ENCODE measurements at places on chromosomes 7 and 10.

DNA sequence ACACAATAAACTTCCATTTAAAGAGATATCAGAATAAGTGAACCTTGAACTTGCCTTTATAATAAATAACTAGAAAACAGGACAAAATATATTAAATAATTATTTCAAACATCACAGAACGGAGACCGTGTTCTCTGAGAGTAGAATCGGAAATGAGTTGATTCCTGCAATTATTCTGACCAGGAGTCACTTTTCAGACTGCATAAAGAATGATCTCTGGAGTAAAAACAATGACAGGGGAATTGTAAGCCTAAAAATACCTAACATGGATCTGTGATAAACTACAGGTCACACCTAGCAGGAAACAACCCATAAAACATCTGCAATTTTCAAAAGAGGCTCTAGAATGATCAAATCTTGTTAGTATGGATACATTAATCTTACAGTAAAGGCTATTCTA lies 577.5 kb upstream of the SORCS1 start:
- DNase-seq = no peak

GRCh38 chr10:5545778-5546710 lies 21.3 kb downstream of the CALML3 start:
- no peak for DNase-seq

- DNase-seq = no peak
These were observed 41.9 kb upstream of the SYPL1 start for GRCh38 chr7:106153891-106154449.

DNA sequence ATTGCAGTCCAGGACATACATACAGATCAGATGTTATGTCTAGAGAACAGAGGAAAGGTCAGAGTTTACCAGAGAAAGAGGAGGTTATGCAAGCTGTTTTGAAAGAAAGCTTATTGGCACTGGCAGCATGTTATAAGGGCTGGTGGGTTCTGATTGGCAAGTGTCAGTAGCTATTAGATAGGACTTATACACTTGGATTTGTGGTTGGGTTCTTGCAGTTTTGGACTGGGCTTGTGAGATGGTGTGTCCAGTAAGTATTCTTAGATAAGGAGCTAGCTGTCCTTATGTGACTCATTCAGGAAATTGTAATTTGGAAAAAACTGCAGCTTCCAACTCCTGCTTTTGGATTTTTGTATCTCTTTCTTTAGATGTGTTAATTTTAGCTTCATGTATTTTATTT lies 130.7 kb upstream of the NAMPT start:
- no peak for DNase-seq

- DNase-seq = no peak
These were observed 318.3 kb upstream of the ZMIZ1 start for GRCh38 chr10:78750418-78750817.

DNA sequence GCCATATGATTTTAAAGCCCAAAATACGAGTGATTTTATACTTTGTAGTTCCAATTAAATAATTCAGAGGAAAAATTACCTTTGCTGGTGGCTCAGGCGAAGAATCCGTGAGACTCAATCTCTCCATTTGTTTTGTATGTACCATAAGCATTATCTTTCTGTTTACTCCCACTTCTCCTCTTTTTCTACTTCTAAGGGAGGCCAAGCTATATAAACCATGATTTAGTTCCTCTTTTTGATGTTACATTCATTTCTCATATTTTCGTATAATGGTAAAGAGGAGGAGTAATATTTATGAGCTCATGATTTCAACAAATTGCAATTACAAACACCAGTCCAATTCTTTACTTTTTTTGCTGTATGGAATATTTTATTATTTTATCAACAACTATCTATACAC lies 50.6 kb upstream of the TES start:
- no peak for DNase-seq

DNA sequence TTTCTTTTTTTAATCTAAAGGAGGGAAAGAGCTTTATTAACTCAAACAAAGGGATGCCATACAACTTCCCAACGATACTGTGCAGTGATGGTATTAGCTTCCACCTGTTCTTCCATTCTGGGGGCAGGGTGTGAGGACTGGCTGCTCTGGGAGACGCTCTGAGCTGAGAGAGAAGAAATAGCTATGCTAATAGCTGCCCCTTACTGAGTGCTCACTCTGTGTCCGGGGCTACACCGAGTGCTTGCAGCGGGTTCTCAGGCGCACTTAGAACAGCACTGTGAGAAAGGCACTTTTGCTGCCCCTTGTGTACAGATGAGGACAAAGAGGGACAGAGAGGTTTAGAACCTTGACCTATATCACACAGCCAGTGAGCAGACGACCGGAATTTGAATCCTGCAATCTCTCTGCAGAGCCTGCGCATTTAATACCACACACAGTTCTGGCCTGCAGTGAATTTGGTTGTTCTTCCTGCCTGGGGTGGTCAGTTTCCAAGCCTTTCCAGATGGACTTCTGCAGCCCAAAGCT lies 142.2 kb downstream of the PLPP4 start:
- DNase-seq = no peak

DNA sequence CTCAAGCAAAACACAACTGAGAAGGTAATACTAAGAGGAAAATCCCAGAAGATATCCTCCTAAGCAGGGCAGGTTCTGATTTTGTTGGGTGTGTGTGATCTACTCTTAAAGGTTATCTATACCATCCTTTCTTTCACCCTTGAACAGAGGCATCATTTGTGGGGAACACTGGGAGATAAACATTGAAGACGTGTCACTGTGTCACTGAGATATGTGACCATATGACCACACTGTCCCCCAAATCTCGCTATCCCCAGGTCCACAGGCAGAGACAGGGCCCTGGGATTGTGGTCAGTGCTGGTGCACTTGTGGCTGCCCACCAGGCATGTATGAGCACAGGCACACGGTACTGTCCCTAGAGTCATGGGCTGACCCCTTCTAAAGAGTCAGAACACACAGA lies 30.0 kb downstream of the TECTB start:
- no peak for DNase-seq

DNA sequence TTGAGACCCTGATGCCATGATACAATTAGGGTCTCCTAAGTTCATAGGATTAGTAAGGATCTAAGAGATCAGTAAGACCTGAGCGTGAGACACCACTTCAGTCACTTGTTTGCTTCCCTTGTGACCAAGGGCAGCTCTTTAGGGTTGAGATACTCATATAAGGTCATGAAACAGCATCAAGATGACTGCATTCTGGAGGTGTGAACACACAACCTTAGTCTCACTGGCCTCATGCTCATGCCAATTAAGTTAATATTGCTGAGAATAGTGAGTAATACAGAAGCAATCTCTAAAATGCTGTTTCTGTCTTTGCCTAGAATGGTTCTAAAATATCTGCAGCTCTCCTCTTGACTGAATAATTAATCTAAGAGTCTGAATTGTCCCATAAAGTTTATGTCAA lies 39.6 kb upstream of the KLHL7 start:
- DNase-seq = no peak

DNA sequence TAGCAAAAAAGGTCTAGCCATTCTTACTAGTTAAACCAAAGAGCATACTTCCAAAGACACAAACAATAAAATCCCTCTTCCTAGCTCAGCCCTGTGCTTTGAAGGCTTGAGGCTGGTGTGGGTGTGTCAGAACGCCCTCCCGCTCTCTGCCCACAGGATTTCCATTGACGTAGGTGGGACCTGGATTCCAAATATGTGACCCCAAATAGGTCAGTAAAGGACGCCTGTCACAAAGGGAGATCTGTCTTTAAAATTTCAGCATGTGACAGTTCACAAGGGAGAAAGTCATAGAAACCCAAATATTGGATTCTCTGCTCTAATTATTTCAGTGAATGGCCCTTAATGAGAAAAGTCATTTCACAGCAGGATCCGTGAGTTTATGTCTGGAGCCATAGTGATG lies 39.9 kb upstream of the LYZL1 start:
- no peak for DNase-seq

DNA sequence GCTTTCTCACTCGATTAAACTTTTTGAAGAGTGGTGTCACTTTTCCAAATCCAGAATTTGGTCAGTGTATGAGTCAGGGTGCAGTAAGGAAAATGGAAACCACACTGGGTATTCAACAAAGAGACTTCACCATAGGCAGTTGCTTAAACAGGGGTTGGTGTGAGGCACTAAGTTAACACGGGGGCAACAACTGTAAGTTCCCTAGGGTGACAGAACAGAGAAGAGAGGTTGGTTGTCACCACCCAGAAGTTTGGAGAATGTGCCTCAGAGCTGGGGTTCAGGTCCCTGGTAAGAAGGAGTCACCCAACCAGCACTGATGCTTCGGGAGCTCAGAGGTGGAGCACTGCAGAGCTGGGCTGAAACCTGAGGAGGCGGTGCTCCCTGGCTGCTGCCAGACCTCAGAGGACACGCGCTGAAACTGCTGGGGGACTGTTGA lies 170.4 kb downstream of the ARID5B start:
- DNase-seq = no peak

- DNase-seq = no peak
These were observed 148.1 kb downstream of the SLC25A13 start for GRCh38 chr7:96173781-96174180.

DNA sequence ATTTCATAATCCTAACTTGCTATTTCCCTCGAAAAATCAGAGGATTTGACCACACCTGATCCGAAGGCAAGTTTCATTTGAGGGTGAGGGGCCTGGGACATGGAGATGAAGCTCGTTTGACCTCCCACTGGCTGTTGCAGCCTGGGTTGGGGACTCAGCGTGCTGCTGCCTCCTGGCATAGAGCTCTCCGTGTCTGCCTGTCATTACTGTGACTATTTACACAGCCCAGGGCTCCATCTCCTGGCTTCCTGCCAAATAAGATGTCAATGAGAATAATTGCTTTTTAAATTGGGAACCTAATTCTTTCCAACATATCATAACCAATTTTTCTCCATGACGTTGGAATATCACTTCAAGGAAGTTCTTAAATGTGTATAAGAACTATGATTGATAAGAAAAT lies 139.3 kb upstream of the COBL start:
- no peak for DNase-seq

- no peak for DNase-seq
These were observed 9.3 kb upstream of the GTPBP4 start for GRCh38 chr10:978826-979421.

DNA sequence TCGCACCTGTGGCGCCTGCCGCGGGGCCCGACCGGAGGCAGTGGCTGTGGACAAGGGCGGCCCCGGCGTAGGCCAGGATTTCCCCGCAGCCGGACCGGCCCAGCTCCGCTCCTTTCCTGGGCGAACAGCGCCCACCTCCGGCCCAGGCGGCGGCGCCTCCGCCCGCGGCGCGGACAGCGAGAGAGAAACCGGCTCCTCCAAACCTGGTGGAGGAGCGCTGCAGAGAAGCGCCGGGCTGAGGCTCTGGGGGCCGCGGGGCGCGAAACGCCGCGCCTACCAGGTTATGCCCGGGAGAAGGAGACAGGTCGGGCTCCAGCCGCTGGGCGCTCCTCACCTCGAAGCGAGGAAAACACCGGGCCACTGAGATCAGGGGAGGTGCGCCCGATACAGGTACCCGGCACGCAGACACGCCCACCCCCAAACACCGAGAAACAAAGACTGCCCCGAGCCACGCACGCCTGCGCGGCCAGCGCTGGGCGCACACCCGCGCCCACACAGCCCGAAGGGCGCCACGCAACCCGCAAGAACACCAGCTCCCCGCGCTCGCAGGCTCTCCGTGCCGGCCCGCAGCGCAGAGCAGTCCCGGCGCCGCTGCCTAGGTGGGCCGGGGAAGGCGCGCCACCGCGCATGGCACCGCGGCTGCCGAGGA lies 3.3 kb downstream of the GRID1 start:
- DNase-seq = no peak

- DNase-seq = no peak
These were observed 169.0 kb upstream of the PHYHIPL start for GRCh38 chr10:59007307-59008025.

GRCh38 chr7:52064493-52064892 lies 747.9 kb upstream of the COBL start:
- no peak for DNase-seq

DNA sequence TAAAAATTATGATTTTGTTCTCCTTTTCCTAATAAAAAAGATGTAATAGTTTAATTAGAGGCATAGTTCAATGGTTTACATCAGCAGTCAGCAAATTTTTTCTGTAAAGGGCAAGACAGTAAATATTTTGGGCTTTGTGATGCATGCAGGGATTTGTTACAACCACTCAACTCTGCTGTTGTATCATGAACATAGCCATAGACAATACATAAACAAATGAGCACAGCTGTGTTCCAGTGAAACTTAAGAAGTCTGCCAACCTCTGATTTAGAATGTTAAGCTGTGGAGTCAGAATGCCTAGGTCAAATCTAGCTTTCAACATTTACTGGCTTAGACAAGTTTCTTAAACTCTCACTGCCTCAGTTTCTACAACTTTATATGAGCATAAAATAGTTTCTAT lies 31.6 kb downstream of the ASZ1 start:
- DNase-seq = no peak

GRCh38 chr7:107370816-107371215 lies 99.0 kb upstream of the GPR22 start:
- DNase-seq = no peak

- DNase-seq = no peak
These were observed 14.1 kb upstream of the LAMB1 start for GRCh38 chr7:108016841-108017775.

Data from NCI-H1436 treated with DMSO at 0.1 percent for 48 hours (cell line).